Breast epithelium (tissue), 4 donors: ENCODE measurements at places on chromosomes 2 and 18.

GRCh38 chr18:27778441-27778840, 398.5 kb downstream of the CDH2 start:
- no peak for DNase-seq

- DNase-seq = no peak
Measured at GRCh38 chr2:70081221-70081620, 6.1 kb upstream of the PCBP1 start.

DNA sequence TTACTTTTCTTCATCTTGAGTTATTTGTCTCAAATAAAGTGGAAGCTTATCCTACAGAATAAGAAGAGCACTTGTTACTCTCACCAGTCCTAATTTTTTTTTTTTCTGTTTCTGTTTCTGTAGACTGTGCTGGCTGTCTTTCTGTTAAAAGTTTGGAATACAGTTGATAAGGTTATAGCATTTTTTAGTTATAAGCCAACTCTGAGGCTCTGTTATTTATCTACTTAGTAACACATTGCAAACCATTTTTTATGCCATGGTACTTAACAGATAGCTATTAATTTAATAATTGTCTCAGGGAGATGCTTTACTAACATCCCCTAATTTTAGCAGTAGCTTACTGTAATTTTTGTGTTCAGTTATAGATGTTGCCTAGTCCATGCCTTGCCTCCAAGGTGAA, 37.9 kb downstream of the CREB1 start:
- no peak for DNase-seq

GRCh38 chr2:200590090-200590489, 4.3 kb downstream of the AOX1 start:
- no peak for DNase-seq

GRCh38 chr2:158580760-158581159, 124.0 kb downstream of the PKP4 start:
- DNase-seq = peak; percentile 81

DNA sequence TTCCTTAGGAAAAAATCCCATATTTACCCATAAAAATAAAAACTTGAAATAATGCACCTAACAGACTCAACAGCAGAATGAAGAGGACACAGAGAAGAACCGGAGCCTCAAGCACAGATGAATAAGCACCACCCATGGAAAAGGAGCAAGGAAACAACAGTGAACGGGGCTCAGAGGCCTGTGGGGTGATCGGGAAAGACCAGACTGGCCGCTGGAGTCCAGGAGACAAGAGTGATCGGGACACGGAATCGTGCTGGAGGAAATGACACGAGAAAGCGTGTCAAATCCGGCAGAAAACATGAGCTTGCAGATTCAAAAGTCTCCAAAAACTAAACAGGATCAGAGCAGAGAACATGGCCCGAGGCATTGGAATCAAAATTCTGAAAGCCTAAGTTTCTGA, 448.0 kb upstream of the SALL3 start:
- DNase-seq = no peak

DNA sequence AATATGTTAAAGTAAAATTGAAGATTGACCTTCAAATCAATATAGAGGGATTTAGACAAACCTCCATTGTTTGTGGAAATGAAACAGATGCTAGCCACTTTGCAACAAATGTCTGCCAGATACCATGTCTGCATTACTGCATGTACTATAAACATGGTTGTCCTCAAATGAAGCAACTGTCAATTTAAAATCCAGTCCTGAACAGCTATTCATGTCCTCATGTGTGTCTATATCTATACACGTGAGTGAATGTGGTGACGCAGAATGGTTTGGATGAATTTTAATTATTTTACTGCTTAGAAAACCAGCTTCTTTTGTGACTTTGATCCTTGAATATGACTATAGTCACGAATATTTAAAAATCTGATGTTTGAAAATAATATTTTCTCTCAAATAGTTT, 71.5 kb downstream of the NYAP2 start:
- no peak for DNase-seq

- no peak for DNase-seq
Measured at GRCh38 chr2:207967121-207967520, 58.2 kb downstream of the PLEKHM3 start.

DNA sequence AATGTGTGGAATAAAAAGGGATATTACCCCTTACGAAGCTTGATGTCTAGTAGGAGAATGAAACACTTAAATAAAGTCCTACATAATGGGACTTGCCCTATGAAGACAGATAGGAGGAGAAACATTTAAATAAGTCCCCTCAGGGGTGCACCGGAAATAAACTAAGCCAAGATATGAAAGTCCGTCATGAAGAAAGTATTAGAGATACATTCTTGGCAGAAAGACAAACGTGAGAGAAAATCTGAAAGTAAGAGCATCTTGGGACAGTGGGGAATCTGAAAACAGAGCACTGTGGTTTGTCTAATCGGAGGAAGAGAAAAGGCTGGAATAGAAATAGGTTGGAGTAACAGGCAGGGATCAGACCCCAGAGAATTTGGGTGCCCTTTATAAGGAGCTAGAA, 516.9 kb upstream of the DSEL start:
- no peak for DNase-seq

- no peak for DNase-seq
Measured at GRCh38 chr18:6605115-6605869, 124.2 kb upstream of the ARHGAP28 start.

GRCh38 chr2:233768076-233768475, 8.0 kb downstream of the UGT1A1 start:
- DNase-seq = no peak

GRCh38 chr2:56687169-56687568, 503.4 kb downstream of the CCDC85A start:
- no peak for DNase-seq

GRCh38 chr2:104406261-104406726, 447.6 kb upstream of the POU3F3 start:
- DNase-seq = no peak

GRCh38 chr2:71526975-71527374, 73.6 kb downstream of the DYSF start:
- no peak for DNase-seq
